Activated T-cell treated with anti-CD3 and anti-CD28 coated beads, Interleukin-2, amount 50 U/mL, for 48 hours (primary cell): ENCODE measurements at places on chromosomes 7 and 10.
A peak's percentile ranks its signal among the peaks of the same experiment; 100 is the strongest.

- no peak for DNase-seq
These were observed 136.4 kb upstream of the MDFIC start for GRCh38 chr7:114785496-114785895.

DNA sequence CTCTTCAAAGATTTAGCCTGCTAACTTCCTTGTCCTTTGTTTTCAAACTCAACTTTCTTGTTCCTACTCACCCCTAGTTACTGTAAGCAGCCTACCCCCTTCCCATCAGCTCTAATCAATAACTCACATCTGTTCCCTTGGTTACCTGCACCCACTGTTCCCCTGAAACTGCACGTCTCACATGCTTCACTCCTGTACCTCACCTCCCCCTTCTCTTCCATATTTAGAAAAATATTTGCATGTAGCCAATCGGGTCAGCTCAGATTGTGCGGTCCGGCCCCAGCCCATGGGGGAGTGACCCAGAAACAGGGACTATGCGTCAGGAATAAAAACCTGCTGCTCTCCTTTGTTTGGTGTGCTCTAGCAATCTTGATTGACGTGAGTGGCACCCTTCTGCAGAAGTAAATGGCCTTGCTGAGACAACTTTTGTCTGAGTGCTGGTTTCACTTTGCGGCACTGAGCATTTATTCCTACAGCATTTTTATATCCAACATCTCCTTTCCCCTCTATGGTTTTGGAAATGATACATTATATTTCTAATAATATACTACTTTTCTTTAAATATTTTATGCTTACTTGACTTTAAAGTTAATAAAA, 21.1 kb upstream of the FAM221A start:
- DNase-seq = no peak

DNA sequence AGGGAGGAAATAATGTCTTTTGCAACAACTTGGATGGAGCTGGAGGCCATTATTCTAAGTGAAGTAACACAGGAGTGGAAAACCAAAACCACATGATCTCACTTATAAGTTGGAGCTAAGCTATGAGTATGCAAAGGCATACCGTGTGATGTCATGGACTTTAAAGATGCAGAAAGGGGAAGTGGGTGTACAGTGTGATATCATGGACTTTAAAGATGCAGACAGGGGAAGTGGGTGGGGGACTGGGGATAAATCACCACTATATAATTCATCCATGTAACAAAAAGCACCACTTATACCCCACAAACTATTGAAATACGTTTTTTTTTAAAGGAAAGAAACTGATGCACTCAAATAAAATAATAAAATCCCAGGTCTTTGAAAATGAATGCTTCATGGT, 29.5 kb downstream of the LYZL2 start:
- no peak for DNase-seq

DNA sequence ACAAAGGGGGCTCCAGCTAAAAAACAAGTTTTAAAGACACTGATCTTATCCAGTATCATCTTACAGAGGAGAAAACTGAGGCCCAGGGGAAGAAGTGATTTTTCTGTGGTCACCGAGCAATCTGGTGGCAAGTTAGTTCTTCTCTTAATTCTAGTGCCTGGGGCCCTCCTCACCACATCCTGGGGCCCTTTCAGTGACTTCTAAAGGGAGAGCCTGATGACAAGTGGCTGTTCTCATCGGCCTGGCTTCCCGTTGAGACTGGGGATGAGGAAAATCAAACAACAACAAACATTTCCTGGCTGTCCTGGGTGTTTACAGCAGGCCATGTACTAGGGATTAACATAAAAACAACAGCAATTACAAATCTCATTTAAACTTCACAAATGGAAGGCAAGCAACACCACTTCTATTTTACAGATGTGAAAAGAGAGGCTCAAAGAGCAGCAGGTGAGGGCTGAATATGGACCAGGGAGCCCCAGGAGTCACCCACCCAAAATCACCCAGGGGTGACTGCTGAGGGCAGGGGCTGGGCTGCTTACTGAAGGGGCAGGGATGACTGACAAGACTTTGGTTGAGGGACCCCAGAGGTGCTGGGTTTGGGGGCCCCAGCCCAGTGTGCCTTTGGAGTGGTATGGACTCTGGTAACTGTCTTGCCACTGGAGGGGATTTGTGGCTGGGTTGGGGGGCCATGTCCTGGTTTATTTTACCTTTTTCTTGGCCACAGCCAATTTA, 24.7 kb upstream of the MTPAP start:
- DNase-seq = peak; percentile 50

DNA sequence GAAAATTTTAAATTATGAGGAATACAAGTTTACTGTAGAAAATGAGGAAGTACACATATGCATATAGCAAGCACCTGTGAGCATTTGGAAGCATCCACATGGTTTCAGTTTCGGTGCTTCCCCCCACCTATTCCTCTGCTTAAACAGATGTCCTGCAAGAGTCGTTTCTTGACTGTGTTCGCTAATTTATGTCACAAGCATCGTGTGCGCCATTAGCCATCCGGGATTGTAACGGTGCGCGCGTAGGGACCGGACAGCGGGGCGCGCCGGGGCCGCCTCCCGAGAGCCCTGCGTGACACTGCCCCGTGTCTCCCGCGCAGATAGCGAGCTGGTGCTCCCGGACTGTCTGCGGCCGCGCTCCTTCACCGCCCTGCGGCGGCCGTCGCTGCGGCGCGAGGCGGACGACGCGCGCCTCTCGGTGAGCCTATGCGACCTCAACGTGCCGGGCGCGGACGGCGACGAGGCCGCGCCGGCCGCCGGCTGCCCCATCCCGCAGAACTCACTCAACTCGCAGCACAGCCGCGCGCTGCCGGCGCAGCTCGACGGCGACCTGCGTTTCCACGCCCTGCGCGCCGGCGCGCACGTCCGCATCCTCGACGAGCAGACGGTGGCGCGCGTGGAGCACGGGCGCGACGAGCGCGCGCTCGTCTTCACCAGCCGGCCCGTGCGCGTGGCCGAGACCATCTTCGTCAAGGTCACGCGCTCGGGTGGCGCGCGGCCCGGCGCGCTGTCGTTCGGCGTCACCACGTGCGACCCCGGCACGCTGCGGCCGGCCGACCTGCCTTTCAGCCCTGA, 90.9 kb downstream of the NEURL1 start:
- DNase-seq = peak; percentile 80

GRCh38 chr7:130994378-130995115, 260.5 kb upstream of the KLF14 start:
- no peak for DNase-seq

- DNase-seq = no peak
These were observed 5.7 kb downstream of the ELN start for GRCh38 chr7:74033372-74034311.

- DNase-seq = no peak
These were observed 55.6 kb downstream of the STEAP1B start for GRCh38 chr7:22444181-22444971.

DNA sequence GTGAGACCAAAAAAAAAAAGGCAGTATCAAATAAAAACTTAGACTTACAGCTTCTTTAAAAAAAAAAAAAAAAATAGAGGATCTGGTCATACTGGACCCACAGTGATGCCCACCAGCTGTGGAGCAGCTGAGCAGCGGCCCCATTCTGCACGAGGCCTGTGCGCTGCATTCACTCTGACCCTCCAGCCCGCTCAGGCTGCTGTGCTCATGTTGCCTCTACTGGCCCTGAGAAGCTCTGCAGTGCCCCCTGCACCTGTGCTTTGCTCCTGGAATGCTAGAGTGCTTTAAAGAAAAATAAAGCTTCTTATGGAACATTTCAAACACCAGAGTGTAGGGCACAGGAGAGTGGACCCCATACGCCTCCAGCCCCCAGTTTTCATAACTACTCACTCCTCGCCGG, 33.2 kb downstream of the TMEM120A start:
- no peak for DNase-seq

DNA sequence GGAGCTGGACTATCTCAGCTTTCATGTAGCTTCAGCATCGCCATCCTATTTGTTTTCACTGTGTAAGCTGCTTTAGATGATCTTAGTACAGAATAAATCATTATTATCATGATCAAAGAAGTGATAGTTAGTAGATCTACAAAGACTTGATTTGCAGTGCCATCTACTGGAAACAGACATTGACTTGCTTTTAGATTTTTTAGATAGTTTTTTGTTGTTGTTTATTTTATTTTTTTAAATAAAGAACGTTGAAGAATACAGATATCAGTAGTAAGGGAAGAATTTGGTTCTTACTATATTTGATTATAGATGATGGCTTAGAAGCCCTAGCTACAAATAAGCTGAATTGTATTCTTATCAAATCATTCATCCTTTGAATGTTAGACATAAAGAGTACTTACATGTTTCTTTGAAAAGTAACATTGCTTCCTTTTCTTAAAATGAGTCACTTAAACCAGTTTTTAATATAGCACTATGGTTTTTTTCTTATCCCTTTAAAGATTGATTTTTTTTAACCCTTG, 6.3 kb upstream of the SFMBT2 start:
- DNase-seq = no peak

- no peak for DNase-seq
These were observed 13.9 kb downstream of the MEST start for GRCh38 chr7:130505753-130506152.

DNA sequence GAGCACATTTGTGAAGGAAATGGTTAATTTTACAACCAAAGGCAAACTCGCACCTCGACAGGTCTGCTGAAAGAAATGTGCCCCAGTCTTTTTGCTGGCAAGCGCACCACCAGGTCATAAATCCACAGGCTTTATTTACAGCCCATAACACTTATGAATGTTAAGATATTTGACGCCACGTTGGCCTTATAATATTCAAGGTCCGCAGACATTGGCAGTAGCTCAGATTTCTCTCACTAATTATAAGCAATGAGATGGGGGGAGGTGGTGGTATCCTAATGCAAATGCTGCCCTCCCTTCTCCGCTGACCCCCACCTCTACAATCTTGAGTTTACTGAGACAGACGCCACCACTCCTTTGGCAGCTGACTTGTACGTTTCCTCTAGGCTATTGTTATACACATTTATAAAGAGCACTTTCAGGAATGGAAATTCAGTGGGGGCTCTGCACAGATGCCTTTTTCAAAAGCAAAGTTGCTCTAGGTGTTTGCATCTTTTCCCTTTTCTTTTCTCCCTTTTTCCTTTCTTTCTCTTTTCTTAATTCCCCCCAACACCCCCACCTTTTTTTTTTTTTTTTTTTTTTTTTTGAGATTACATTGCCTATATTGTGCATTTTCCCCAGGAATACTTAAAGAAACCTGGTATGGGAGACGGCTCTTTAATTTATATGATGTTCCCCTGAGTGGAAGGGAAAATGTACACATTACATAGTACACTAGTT, 6.7 kb downstream of the TCF7L2 start:
- no peak for DNase-seq

GRCh38 chr10:116268976-116269375, 4.0 kb downstream of the GFRA1 start:
- DNase-seq = no peak

DNA sequence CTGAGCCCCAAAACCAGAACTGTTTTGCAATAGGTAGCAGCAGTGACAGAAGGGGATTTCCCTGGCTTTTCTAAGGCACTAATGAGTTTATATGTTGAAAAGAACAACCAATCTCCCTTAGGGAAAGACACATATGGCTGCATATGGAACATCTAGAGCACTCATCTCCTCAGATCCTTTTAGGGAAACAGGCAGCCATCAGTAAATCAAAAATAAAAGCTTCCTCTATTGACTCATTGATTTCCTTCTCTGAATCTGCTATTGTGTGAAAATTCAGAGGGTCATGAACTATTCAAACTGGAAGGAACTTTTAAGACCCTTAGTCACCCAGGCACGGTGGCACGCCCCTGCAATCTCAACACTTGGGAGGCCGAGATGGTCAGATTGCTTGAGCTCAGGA, 110.9 kb upstream of the NANOS1 start:
- no peak for DNase-seq

GRCh38 chr10:5873515-5873995, 16.1 kb downstream of the ANKRD16 start:
- peak; percentile 82 for DNase-seq

GRCh38 chr10:112159469-112159868, 24.1 kb downstream of the GPAM start:
- DNase-seq = no peak
